CD4-positive, alpha-beta T cell treated with Interleukin-4 for 4 hours (primary cell): ENCODE measurements at places on chromosomes 12 and 14.
A peak's percentile ranks its signal among the peaks of the same experiment; 100 is the strongest.

GRCh38 chr12:114920771-114921554, 237.0 kb upstream of the TBX3 start:
- no peak for DNase-seq

DNA sequence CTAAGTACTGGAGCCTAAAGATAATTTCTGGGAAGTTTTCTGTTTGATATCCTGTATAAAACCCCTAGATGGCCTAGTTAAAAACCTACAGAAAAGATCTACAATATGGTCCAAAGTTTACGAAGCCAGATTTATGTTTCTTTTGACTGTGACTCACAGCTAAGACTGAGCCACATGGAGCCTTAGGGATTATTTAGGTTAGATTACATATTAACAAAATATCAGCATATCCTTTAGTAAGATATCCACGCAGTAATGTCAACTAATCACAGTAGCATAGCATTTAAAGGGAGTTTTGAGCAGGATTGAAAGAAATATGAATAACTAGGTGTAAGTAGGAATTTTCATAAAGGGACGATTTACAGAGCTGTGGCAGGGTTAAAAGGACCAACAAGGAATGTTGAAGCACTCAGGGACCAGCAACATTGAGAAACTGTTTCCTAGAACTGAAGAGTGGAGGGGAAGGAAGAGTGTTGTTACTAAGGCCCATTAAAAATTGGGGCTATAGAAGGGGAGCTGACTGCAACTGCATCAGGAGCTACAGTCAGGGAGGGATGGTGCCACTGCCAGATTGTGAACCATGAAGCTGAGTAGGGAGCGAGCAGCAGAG, 155.5 kb downstream of the DACT1 start:
- no peak for DNase-seq

- peak; percentile 1 for DNase-seq
These were observed 120.1 kb downstream of the RALGAPA1 start for GRCh38 chr14:35689000-35689460.

- DNase-seq = peak; percentile 47
These were observed 715 bp downstream of the NEK9 start for GRCh38 chr14:75126121-75126544.

- no peak for DNase-seq
These were observed 52.2 kb upstream of the PLBD1 start for GRCh38 chr12:14619741-14620501.

DNA sequence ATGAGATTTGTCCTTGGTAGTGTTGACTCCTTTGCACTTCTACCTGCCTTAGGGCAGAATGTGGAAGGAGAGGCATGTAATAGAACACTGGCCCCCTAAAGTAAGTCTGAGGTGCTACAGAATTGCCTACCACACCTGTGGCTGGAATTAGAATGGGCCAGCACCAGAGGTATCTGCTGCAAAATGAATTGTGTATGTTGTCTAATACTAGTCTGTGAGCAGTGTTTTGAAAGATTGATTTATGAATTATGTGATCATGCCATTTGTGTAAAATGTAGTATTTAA, 5.7 kb upstream of the STYX start:
- no peak for DNase-seq

DNA sequence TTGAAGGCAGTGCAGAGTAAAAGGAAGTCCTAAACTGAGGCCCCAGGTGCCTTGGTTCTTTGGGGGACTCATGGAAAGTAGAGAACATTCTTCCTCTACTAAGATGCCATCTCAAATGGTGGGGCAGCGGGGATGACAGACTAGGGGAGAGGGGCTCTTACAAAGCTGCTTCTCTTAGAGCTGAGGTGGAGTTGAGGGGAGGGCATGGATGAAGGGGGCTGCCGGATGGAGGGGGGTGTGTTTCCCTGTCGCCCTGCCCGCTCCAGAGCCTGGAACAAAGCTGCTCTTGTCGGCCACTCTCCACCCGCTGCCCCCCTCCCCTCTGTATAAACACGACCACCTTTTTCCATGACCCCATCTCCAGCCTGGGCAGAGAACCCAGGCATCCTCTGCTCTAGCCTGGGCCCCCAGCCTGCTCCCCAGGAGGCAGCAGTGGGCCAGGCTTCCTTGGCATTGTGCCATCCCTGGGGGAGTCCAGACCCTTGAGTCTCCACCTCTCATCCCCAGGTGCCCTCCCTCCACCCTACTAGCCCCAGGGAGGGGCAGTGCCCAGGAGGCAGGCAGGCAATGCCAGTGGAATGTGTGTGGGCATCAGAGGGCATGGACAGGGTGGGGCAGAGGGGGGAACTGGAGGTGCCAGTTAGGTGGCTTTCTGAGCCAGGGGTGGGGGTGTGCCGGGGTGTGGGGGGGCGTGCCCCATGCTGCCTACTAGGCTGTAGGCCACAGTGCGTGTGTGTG, 1.7 kb downstream of the RARG start:
- no peak for DNase-seq

- no peak for DNase-seq
These were observed 99.4 kb downstream of the NINJ2 start for GRCh38 chr12:563787-564298.

DNA sequence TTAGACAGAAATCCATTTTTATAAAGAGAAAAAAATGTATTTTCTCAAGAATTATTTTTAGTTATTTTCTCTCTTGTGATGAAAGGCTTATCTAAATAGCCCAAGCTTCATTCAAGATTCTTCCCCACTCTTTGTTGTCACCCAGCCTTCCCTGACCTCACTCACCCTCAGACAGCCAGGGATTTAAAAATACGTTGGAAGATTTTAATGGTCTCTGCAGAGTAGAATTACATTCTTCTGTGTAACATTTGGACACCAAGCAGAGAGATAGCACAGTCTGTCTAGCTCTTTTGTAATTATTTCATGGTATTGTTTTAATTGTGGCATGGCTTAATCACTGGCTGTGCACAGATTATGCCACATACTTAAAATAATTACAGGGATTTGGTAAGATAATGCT, 130.3 kb downstream of the IGF1 start:
- DNase-seq = no peak

DNA sequence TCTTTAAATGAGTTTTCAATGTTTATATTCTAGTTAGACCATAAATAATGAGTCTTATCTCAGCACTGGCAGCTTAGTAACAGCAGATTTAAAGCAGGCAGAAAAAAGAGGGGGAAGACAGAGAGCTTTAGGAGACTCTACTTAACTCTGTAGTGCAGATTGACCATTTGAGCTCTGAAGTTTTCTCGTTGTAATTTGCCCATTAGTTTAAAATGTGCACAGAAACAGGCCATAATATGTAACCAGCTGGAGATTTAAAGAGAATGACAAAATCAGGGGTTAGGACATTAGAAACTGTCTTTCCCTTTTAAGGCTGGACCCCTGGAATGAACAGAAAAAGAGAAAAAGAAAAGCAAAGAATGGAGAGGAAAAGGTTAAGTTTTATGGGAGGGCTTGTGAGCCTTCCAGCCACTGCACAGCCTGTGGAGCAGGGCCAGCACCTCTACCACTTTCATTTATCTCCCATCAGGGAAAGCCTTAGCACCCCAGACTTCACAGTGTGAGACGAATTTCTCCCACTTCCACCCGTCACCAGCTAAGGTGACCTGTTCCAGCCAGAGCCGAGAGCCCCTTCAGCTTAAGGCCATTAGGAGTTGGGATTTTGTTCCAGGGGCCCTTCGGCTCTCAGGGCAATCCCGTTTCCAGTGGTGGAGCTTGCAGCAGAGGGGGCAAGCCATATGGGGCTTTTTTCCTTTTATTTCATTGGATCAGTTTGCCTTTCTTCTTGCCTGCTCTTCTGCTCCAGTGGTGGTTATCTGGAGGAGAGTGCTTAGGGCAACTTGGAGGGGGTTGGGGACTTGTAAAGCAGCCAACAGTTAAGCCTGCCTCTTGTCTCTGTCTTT, 8.0 kb downstream of the IL22 start:
- no peak for DNase-seq

DNA sequence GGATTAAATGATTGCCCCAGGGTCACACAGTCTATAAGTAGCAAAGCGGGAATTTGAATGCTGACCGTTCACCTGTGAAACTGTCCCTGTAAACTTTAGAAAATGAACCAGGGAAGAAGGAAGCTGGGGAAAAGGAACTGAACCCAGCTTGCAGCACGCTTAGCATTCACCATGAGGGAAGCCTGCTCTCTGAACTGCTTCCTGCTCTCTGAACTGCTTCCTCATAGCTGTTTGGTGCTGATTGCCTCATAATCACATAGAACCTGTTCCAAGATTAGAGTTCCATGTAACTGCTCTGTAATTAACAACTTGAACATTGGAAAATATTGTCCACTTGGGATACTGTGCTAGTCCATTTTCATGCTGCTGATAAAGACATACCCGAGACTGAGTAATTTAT, 1504.8 kb upstream of the TMEM132C start:
- DNase-seq = no peak

DNA sequence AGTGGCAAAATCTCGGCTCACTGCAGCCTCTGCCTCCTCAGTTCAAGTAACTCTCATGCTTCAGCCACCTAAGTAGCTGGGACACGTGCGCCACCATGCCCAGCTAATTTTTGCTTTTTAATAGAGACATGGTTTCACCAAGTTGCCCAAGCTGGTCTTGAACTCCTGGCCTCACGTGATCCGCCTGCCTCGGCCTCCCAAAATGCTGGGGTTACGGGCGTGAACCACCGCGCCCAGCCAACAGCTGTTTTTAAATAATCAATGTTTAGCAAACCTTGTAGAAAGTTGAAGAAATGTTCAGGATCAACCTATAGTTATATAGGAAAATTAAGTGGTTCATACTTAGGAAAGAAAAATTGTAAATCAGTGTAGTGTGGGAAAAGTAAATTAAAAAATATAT, 6.0 kb upstream of the HSP90AA1 start:
- DNase-seq = no peak

- DNase-seq = no peak
These were observed 1.3 kb upstream of the NCOR2 start for GRCh38 chr12:124568431-124569374.

DNA sequence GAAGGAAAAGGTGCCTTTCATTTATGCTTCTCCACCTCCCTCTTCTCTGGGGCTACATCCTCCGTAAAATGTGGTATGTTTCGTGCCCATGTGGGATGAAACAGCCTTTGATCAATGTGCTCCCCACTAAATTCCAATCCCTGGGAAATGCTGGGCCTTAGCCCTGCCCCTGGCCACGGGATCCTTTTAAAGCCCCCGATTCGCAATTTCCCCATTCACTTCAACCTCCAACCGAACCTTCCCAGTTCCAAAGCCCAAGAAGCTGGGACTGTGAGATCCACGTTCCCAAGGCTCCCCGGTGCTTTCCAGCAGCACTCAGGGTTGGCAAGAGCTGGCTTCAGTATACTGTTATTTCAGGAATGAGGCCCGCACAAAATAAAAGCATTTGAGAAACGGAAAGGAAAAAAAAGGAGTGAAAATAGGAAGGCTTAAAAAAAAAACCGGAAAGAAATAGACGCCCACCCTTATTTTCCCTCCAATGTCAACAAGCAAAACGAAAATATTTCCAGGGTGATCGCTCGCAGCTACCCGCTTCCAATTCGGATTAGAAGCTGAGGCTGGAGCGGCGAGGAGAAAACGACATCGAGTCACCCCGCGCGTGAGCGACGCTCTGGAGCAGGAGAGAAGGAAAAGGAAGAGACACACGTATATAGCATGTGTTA, 1.3 kb upstream of the FOXG1 start:
- DNase-seq = no peak

DNA sequence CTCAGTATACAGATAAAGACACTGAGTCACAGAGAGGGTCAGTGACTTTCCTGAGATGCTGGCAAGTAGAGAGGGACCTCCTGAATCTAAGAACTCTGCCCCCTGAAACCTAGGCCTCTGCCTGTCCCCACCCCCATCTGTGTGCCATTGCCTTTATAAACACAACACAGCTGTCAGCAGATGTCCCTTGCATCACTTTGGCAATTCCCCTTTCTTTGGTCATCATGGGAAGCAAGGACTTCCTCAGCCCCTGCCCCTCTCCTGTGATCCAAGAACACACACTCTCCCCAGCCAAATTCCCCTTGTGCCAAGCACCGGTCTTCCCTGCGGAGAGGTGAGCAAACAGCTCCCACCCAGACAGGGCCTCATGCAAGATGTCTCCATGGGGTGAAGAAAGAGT, 8.3 kb downstream of the TSPAN11 start:
- DNase-seq = no peak

- no peak for DNase-seq
These were observed at the start of gene AKT1 for GRCh38 chr14:104794993-104795780. TSS of gene AKT1 (minus strand) at chr14:104795748. CDS start at chr14:104792643, 3,105 bp downstream.

GRCh38 chr12:63164911-63165310, 13.9 kb upstream of the AVPR1A start:
- DNase-seq = no peak

GRCh38 chr14:38930022-38930421, 173.0 kb downstream of the SEC23A start:
- no peak for DNase-seq
